Activated CD8-positive, alpha-beta T cell treated with anti-CD3 and anti-CD28 coated beads, Interleukin-2, amount 10 ng/mL, durations not matched to agents 7 days and 5 days (primary cell): ENCODE measurements at places on chromosomes 4 and X. TPM values are rescaled to one million over a fixed set of nuclear protein-coding genes. Genes with fewer than 3 reads are reported as not detected.

Gene DSPP
- total RNA-seq = not detected

Gene HTN1
- not detected for total RNA-seq

Gene FAM47A
- total RNA-seq = not detected

Gene TCP11X2
- not detected for total RNA-seq

Gene GABRG1
- total RNA-seq = not detected

Gene PIR
- 0.91 TPM for total RNA-seq

Gene CCKAR
- total RNA-seq = not detected

Gene ODAPH
- not detected for total RNA-seq

Gene TRIM2
- 0.13 TPM for total RNA-seq

Gene RASL11B
- total RNA-seq = not detected

Gene MAGEA10
- not detected for total RNA-seq

Gene RTL3
- 0.08 TPM for total RNA-seq

Gene PYURF
- total RNA-seq = 43.7 TPM

Gene POLR2B
- total RNA-seq = 121 TPM

Gene FMR1NB
- total RNA-seq = not detected

Gene ATOH1
- total RNA-seq = not detected

Gene MTNR1A
- not detected for total RNA-seq

Gene ZGRF1
- total RNA-seq = 47.0 TPM

Gene SLBP
- 132 TPM for total RNA-seq

Gene SSR4
- 182 TPM for total RNA-seq

Gene ANKRD50
- total RNA-seq = 0.13 TPM

Gene PHOX2B
- total RNA-seq = not detected

Gene CFAP47
- not detected for total RNA-seq
